Upper lobe of right lung (tissue), 1 donor: ENCODE measurements at places on chromosomes 13 and 19. TPM values are rescaled to one million over a fixed set of nuclear protein-coding genes. Genes with fewer than 3 reads are reported as not detected.
A peak's percentile ranks its signal among the peaks of the same experiment; 100 is the strongest.

The REEP6 gene
- 1.2 TPM for total RNA-seq

The SLC17A7 gene
- 0.69 TPM for total RNA-seq

- no peaks in the 10 kb centered on the region for H3K27me3 ChIP-seq
- H3K4me3 ChIP-seq: no peak overlapping the region
These were observed 899.8 kb downstream of the GPC5 start for GRCh38 chr13:92297971-92298942.

DNA sequence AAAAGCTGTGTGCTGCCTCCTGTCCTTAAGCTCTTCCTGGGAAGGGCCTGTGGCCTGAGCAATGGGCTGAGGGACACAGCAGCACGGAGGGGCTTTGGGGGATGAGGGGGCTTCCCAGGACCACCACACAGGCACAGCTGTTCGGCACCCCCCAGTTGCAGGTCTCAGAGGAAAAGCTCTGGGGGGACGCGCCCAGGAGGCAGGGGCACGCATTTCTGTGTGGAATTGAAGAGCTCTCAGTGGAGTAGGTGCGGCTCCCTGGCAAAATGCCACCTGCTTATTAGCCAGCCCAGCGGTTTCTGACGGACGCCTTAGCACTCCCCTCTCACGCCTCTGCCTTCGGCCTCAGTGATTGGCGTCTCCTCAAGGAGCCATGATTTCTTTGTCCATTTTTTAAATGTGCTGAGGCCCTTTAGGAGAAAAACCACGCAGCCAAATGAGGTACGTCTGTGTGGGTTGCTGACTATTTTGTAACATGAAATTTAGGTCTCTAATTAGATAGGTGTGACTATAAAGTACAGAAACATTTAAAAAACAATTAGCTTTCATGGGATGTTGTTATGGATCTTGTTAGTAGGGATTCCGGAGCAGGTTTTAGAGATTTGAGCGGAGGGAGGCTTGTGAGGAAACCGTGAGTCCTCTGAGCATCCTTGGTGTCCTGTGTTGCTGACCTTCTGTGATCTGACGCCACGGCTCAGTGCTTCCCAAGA is 4.0 kb downstream of the MCF2L start:
- no peak overlapping the region for H3K27ac ChIP-seq
- no peak overlapping the region for H3K4me3 ChIP-seq
- DNase-seq: peak; percentile 70
- H3K4me1 ChIP-seq: peaks cover 13% of the 10 kb centered on the region

DNA sequence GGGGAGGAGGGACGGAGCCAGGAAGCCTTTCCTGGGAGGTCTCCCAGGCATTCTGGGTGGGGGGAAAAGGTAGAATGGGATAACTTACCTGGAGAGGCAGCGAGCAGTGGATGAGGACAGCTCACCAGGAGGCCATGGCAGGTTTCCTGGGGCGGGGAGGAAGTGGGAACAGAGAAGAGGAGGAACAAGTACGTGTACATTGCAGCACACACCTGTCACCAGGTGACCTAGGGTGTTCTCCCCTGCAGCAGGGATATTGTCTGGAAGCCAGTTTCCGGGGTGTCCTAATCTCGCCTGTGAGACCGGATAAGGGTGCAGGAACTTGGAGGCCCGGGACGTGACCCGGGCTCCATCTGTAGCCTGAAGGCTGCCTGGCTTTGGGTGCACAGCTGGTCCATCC is at the start of gene FUT3:
Gene FUT3 (minus strand): TSS at position 148 of the 400 bp plus-strand sequence.
- H3K4me3 ChIP-seq: peak within 1 kb of the TSS; percentile 26
- DNase-seq: peak; percentile 75
- no peaks in the 10 kb centered on the region for H3K36me3 ChIP-seq
- no peaks in the 10 kb centered on the region for H3K27me3 ChIP-seq

DNA sequence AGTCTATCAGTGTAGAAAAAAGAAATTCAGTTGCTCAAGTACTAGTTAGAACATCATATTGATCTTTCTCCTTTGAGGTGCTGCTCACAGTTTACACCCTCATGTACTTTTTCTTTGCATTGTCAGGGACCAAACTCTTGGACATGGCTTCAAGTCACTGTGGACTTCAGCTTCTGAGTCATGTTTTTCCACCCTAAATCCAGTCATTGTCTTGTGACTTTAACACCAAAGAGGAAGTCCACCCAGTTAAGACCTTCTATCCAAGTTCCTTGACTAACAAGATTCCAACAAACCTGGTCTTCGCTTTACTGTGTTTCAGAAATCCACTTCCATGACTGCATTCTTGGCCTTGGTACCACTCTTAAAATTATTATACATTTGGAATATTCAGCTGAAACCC is 206.7 kb upstream of the ARGLU1 start:
- no peak overlapping the region for H3K4me3 ChIP-seq
- H3K27ac ChIP-seq: no peak overlapping the region
- no peaks in the 10 kb centered on the region for H3K4me1 ChIP-seq

GRCh38 chr13:90565985-90566713 is 781.3 kb upstream of the MIR17HG start:
- H3K4me1 ChIP-seq: no peaks in the 10 kb centered on the region
- H3K4me3 ChIP-seq: no peak overlapping the region
- no peak for DNase-seq
- no peaks in the 10 kb centered on the region for H3K36me3 ChIP-seq
- H3K27me3 ChIP-seq: no peaks in the 10 kb centered on the region
- H3K27ac ChIP-seq: no peak overlapping the region

GRCh38 chr13:25085125-25085742 is 10.7 kb upstream of the PABPC3 start:
- no peaks in the 10 kb centered on the region for H3K27me3 ChIP-seq
- H3K4me3 ChIP-seq: no peak overlapping the region
- H3K27ac ChIP-seq: no peak overlapping the region
- H3K36me3 ChIP-seq: no peaks in the 10 kb centered on the region

DNA sequence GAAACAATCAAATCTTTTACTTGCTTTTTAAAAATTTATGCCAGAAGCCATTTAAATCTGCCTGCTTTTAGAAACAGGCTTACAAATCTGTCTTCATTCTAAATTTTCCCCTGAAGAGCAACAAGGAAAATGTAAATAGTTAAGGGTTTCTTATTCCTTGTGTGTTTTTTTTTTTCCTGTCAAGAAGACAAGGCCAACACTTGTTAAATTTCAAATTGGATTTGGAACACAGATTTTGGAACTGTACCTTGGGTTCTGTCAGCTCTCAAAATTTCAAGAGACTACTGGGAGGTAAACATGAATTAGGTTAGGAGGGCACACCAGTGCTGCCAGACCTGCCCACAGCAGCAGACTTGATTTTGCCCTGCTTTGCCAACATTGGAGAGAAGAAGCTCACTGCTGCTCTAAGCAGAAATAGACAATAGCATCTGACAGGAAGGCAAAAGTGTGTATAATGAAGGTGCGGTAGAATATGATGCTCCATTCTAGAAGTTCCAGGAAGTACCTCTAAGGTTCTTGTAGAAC is 121.7 kb downstream of the NHLRC3 start:
- H3K36me3 ChIP-seq: no peaks in the 10 kb centered on the region
- H3K4me1 ChIP-seq: no peaks in the 10 kb centered on the region
- H3K27me3 ChIP-seq: no peaks in the 10 kb centered on the region
- no peak for DNase-seq
- H3K4me3 ChIP-seq: no peak overlapping the region

DNA sequence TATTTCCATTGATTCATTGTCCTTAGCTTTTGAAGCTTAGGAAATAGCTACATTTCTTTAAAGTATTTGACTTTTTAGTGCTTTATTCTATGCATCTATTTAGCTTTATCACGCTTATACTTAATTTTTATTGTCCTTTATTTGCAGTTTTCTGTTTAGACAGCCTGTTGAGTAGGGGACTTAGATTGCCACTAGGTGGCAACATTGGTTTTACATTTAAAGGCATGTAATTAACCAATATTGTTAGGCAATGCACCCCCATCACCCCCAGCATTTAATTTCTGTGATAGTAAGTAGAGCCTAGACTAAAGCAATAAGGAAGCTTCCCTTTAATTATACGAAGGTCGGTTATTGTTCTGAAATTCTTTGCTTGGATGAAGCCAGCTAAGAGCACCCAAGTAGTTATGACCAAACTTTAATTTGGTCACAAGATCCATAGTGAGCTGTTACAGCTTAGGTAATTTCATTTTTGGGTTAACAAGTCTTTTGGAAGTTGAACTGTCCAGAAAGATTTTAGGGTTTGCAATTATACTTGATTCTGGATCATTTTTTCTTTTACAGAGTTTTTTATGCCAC is 36.5 kb downstream of the B3GLCT start:
- H3K27ac ChIP-seq: no peak overlapping the region
- no peaks in the 10 kb centered on the region for H3K36me3 ChIP-seq
- H3K4me1 ChIP-seq: no peaks in the 10 kb centered on the region
- H3K4me3 ChIP-seq: no peak overlapping the region
- DNase-seq: no peak
- H3K27me3 ChIP-seq: no peaks in the 10 kb centered on the region

The ZNF180 gene
- 9.6 TPM for total RNA-seq

The TTC9B gene
- not detected for total RNA-seq
